IMR-90 (cell line): ENCODE measurements at places on chromosomes 2 and 18. TPM values are rescaled to one million over a fixed set of nuclear protein-coding genes. Genes with fewer than 3 reads are reported as not detected.
A peak's percentile ranks its signal among the peaks of the same experiment; 100 is the strongest.

GRCh38 chr2:20723543-20723942 is 56.6 kb downstream of the GDF7 start:
- peak; percentile 61 for DNase-seq

GRCh38 chr18:708096-708495 is 4.3 kb downstream of the ENOSF1 start:
- DNase-seq = no peak

DNA sequence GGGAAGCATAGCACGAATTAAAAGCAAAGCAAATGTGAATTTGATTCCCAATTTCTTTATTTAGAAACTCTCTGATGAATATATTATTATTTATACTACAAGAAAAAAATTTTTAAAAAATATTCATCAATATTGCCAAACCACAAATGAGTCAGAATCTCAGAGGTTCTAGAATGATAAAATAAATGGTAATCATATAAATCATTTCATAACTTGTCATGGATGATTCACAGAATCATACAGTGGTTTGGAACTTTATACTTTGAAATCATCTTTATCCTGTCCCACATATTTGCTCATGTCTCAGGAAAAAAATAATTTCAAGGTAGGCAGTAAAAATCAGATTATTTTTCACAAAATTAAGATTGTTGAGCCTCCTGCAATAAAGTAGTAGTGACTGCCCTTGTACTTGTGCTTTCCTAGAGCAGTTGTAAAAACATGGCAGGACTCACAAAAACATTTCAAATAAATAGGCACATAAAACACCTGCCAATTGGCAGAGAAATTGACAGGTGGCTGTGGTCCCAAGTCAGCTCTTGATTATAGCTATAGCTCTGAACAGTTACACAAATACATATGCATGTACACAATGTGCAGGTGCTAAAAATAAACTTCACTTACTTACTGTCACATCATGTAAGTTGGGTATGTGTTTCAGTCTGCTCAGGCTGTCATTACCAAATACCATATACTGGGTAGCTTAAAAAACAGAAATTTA is 273.9 kb upstream of the SESTD1 start:
- peak; percentile 41 for DNase-seq

ANKRD62 gene
- total RNA-seq = not detected in 2 replicates

CTLA4 gene
- total RNA-seq = not detected in 2 replicates

MC4R gene
- 0.18 and 0.28 TPM in 2 replicates for total RNA-seq
